ENCODE measurements at places on chromosomes 5 and 9. TPM values are rescaled to one million over a fixed set of nuclear protein-coding genes. Genes with fewer than 3 reads are reported as not detected.
A peak's percentile ranks its signal among the peaks of the same experiment; 100 is the strongest.

DNA sequence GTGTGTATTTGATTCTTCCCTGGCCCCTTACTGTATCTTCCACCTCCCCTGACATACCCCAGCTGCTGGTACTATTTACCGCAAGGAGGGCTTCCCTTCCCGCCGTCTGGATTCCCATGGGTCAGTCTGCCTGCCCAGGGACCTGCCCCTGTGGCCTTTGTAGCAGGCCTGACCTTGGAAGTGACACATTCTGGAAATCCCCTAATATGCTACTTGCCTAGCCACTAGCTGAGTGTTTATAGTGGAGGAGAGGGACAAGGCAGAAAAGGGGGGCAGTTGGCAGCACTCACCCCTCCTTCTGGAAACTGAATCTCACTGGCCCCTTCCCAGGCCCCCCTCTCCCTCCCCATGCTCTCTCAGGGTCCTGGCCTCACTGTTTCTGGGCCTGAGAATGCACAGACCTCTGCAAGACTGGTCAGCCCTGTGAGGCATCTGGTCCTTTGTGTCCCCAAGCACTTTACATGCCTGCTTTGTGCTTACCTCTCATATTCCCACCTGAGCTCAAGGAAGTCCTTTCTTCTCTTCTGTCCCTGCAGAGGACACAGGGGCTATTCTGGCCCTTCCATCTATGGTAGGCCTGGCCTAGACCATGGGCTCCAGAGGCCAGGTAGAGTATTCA, 8.2 kb upstream of the CCL21 start:
- no peak for DNase-seq

DNA sequence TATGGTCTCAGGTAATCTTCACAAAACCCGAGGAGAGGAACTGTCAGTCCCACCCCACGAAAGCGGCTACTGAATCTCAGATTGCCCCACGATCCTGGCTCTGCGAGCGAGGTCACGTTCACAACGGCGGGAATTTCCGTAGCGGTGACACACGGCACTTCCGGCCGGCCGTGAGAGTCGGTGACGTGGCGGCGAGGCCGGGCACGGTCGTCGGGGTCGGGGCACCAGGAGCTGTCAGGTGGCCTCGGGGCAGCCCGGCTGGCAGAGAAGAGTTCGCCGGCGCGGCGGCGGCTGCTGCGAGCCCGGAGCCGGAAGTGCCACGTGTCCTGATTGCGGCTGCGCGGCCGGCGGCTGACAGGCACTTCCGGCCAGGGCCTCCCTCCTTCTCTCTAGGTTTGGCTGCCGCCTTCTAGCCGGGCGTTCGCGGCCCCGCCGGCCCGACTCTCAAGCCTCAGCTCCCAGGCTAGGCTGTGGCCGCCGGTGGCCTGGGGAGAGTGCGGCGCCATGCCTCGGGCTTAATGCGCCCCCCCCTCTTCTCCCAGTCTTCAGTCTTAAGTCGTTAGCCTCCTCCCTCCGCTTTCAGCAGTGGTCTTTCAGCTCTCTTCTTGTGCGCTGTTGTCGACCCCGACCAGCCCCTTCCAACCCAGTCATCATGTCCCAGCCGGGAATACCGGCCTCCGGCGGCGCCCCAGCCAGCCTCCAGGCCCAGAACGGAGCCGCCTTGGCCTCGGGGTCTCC, at the start of gene SEC24A:
SEC24A (plus strand) TSS at position 361 of the 738 bp plus-strand sequence; CDS start at position 653, 292 bp downstream.
- DNase-seq: peak; percentile 90

SH2D3C gene
- 51.5 TPM for total RNA-seq

- DNase-seq: no peak
Observed at GRCh38 chr5:143449772-143450171, 46.3 kb upstream of the NR3C1 start.

FOXD4L6 gene
- 0.31 TPM for total RNA-seq

GRCh38 chr9:78236551-78236910, 656 bp downstream of the CEP78 start:
- DNase-seq: no peak

HTR1A gene
- total RNA-seq: 0.20 TPM

DNA sequence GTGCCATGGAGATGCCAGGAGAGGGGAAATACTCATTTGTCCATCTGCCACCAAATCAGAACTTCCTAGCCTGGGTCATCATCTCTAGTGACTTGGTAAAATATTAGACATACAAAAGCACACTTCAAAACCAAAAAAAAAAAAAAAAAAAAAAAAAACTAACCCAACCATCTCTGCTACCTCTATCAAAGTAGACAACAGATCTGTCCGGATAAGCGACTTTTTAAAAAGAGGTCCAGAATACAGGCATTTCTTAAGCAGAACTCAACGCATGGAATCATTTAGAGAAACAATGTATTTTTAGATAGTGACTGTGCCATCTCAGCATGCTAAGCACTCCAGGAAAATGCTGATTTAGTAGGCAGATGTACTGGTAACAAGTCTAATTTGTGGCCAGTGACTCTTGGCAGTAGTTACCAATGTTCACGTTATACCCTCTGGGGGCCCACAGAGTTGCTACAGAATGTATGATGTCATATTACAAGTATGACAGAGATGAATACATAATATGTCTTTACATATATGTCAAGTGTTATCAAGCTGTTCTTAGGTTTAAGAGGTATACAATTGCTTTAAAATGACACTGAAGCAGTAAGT, 107.8 kb downstream of the SMIM23 start:
- DNase-seq: no peak

GRCh38 chr9:113125386-113126035, 25.3 kb upstream of the SLC31A2 start:
- no peak for DNase-seq

GRCh38 chr9:116644091-116644688, 42.9 kb upstream of the TRIM32 start:
- peak; percentile 26 for DNase-seq

- DNase-seq: peak; percentile 53
Observed at GRCh38 chr5:80676706-80677105, 21.9 kb upstream of the DHFR start.

SLC6A7 gene
- 0.06 TPM for total RNA-seq

FAM221B gene
- total RNA-seq: 0.25 TPM

- DNase-seq: no peak
Observed at GRCh38 chr9:113898596-113898995, 22.5 kb downstream of the ZNF618 start.

Measured in lung (tissue), 17 donors.